ENCODE measurements at places on chromosomes 11 and 22. TPM values are rescaled to one million over a fixed set of nuclear protein-coding genes. Genes with fewer than 3 reads are reported as not detected.

Gene TM7SF2
- 35.9 TPM for total RNA-seq

Gene FAM180B
- 0.41 TPM for total RNA-seq

Gene SLC22A6
- not detected for total RNA-seq

Gene MN1
- 1.1 TPM for total RNA-seq

Gene OR52H1
- 0.79 TPM for total RNA-seq

Gene UBQLNL
- not detected for total RNA-seq

Gene SPON1
- total RNA-seq = 74.0 TPM

Gene LRRC74B
- not detected for total RNA-seq

DNA sequence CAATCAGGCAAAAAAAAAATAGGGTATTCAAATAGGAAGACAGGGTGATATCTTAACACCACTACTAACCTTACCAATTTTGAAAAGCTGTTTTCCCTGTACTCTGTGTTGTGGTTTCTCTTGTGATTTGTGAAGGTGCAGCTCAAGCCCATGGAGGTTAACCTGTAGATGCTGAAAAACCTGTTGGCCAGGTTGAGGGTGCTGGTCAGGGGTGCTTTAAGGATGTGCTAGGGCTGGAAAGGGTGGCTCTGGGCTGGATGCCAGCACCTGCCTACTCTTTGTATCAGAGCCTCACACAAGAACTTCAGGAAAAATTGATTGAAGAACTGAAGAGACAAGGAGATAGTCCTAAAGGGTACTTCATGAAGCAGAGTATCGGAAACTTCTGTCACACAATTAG lies 18.3 kb upstream of the OR5M8 start:
- H3K27me3 ChIP-seq = no peaks in the 10 kb centered on the region
- no peak overlapping the region for H3K27ac ChIP-seq
- no peaks in the 10 kb centered on the region for H3K36me3 ChIP-seq
- H3K4me1 ChIP-seq = no peaks in the 10 kb centered on the region

DNA sequence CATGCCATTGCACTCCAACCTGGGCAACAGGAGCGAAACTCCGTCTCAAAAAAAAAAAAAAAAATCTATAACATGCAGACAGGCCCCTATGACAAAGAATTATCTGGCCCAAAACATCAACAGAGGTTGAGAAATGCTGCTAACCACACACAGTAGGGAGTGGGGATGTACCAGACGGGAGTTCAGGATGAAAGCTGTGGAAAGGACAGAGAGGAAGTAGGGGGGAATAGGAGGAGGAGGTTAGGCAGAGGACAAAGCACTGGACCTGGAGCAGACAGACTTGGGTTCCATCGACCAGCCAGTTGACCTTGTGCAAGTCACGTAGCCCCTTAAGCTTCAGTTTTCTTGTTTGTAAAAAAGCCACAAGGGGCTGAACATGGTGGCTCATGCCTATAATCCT lies 12.5 kb downstream of the LRP4 start:
- H3K4me3 ChIP-seq = no peak overlapping the region
- no peaks in the 10 kb centered on the region for H3K36me3 ChIP-seq
- DNase-seq = no peak
- no peak overlapping the region for H3K27ac ChIP-seq
- H3K27me3 ChIP-seq = no peaks in the 10 kb centered on the region
- no peaks in the 10 kb centered on the region for H3K4me1 ChIP-seq

GRCh38 chr11:123851110-123851509 lies 34.4 kb downstream of the TMEM225 start:
- no peak overlapping the region for H3K27ac ChIP-seq
- H3K4me3 ChIP-seq = no peak overlapping the region
- H3K4me1 ChIP-seq = no peaks in the 10 kb centered on the region
- no peak for DNase-seq
- H3K36me3 ChIP-seq = no peaks in the 10 kb centered on the region
- no peaks in the 10 kb centered on the region for H3K27me3 ChIP-seq

DNA sequence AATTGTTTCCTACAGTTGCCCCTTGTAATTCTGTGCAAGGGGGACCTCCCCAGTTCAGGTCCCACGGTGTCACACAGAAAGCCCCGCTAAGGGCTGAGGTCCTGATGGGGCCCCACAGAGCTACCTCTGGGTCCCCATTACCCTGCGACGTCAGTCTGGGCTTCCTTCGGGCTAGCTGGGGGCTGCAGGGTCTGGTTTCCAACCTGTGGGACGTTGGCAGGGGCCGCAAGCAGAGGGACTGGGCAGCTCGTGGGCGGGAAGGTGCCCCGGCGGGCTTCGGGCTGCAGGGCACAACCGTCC lies 698 bp downstream of the SLC37A4 start:
- H3K4me1 ChIP-seq = peaks cover 7% of the 10 kb centered on the region
- H3K36me3 ChIP-seq = no peaks in the 10 kb centered on the region
- H3K27me3 ChIP-seq = no peaks in the 10 kb centered on the region
- no peak for DNase-seq

DNA sequence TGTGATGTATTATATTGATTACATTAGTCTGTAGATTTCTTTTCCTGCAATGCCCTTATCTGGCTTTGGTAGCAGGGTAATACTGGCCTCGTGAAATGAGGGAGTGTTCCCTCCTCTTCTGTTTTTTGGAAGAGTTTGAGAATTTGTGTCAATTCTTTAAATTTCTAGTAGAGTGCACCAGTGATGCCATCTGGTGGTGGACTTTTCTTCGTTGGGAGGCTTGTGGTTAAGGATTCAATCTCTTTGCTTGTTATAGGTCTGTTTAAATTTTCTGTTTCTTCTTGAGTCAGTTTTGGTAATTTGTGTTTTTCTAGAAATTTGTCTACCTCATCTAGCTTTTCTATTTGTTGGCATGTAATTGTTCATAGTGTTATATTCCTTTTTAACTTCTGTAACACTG lies 18.9 kb downstream of the SHANK3 start:
- H3K4me1 ChIP-seq = no peaks in the 10 kb centered on the region
- H3K4me3 ChIP-seq = no peak overlapping the region
- no peaks in the 10 kb centered on the region for H3K36me3 ChIP-seq
- no peak overlapping the region for H3K27ac ChIP-seq

GRCh38 chr22:37999640-38000272 lies 15.4 kb upstream of the SOX10 start:
- no peaks in the 10 kb centered on the region for H3K4me1 ChIP-seq
- H3K36me3 ChIP-seq = no peaks in the 10 kb centered on the region
- DNase-seq = no peak
- H3K4me3 ChIP-seq = no peak overlapping the region
- no peaks in the 10 kb centered on the region for H3K27me3 ChIP-seq
- peak overlapping the region; percentile 58 for H3K27ac ChIP-seq

DNA sequence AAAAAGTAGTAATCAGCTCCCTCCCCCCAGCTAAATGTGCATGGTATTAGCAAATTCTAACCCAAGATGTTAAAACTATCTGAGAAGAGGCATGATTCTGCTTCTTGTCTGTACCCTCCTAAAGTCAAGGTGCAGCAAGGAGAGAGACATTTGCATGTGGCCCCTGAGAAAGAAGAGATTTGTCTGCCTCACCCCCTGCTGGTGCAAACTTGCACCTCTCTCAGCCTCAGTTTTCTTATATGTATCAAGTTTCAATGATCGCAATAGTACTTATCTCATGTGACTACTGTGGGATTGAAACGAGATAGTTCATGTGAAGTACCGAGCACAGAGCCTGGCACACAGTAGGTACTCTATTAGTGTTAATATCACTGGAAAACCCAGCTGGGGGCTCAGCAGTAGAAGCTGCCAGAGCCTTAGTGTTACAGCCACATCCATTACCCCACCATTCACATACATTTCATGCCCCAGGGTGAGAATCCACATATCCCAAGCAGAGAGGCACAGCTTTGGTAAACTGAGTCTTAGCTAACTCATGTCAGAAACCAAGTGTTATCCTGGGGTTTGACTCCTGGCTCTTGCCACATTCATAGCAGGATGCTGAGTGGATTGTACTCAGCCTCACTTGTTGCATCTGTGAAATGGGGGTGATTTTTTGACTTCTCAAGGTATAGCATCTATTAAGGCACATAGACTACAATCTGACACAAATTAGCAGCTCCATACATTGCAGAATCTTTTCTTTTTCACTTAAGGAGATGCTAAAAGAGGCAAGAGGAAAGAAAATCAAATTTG lies 24.9 kb downstream of the CD44 start:
- no peaks in the 10 kb centered on the region for H3K27me3 ChIP-seq
- H3K4me3 ChIP-seq = no peak overlapping the region
- peak overlapping the region; percentile 51 for H3K27ac ChIP-seq
- H3K4me1 ChIP-seq = peaks cover 33% of the 10 kb centered on the region
- DNase-seq = no peak

DNA sequence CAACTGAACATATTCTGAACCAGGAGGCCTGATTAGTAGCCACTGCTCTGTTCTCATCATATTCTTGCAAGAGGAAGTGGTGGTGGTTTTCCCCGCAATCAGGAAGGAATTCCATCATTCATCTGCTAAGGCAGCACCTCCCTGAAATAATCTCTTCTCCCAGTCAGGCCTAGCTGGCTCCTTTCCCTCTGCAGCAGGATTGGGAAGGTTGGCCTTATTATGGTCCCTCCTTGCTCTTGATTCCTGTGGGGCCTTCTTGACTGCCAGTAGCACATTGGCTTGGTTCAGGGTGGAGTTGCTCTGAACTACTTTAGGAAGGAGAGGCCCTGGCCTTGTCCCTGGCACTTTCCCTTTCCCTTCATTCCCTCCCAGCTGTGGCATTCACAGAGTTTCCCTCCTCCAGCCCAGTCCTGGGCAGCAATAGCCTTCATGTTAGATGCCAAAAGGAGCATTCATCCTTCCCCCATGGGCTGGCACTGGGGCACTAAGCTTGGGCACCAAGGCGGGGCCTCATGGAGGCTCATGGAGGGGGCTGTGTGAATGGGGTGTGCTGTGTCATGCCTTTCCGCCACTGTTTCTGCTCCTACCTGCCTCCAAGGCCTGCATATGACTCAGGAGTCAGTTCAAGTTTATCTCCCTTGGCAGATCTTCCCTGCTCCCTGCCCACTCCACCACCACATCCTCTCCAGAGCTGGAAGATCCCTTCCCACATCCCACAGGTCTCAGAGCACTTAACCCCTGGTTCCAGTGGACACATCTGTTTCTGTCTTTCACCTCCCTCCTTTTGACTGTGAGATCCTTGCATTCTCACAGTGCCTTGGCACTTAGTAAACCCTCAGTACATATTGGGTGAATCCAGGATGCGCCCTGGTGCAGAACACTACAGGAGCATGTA lies 27.6 kb upstream of the CD44 start:
- peaks cover 5% of the 10 kb centered on the region for H3K4me1 ChIP-seq
- no peaks in the 10 kb centered on the region for H3K27me3 ChIP-seq
- no peaks in the 10 kb centered on the region for H3K36me3 ChIP-seq

DNA sequence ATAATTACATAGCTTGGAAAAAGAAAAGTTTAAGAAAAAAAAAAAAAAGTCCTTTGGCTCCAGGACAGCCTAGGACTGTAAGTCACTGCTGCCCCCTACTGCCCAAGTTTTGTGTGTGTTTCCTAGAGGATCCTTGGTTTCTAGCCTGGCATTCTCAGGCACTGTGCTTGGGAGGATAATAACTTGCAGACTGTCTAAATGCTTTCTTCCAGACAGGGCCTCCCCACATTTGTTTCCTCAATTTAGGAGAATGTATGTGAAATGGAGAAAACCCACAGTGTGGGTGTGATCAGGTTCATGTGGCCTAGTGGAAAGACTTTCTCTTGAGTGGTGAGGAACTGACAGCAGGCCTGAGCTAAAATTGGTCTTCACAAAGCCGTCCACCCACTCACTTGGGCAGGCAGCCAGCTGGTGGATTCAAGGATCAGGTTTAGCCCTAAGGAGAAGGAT lies 191.0 kb downstream of the NAV2 start:
- no peaks in the 10 kb centered on the region for H3K27me3 ChIP-seq
- no peak overlapping the region for H3K4me3 ChIP-seq
- no peaks in the 10 kb centered on the region for H3K36me3 ChIP-seq
- no peak overlapping the region for H3K27ac ChIP-seq

DNA sequence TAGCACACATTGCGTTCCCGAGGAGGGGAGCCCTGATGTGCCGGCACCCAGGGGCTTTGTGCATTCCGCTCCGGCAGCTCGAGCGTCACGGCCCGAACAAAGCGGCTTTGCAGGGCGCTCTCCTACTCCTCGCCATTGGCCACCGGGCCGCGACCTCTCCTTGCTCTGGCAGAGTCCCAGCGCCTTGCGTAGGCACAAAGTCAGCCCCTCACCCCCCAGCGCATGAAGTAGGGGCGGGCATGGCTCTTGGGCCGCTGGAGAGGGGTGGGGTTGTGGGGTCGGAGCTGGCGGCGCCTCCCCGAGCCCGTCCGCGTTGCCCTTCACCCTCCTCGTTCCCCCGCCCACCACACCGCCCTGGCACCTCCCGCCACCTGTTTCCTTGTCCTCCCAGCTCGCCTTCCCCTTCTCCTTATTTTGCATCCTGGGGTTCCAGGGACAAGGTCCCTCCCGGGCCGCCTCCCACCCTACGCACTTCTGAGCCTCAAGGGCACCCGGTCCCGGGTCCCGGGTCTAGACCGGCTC lies 753 bp upstream of the PPARA start:
- DNase-seq = peak; percentile 79
- H3K27me3 ChIP-seq = no peaks in the 10 kb centered on the region
- peak overlapping the region; percentile 96 for H3K27ac ChIP-seq
- peak overlapping the region; percentile 72 for H3K4me3 ChIP-seq

DNA sequence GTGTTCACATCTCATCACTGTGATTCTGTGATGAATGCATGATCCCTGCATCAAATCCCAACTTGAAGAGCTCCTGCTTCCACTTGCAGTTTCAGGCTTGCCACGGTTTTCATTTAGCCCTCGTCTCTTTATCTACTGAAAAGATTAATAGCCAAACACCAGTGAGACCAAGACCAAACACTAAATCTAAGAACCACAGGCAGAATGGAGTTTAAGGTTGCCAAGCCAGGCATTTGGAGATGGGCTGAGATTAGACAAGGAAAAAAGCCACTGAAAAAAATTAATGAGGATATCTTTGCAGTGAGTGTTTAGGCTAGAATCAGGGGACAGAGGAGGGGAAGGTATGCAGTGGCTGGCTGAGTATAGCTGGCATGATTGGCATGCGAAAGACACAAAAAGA lies 227.2 kb upstream of the BLID start:
- no peak overlapping the region for H3K4me3 ChIP-seq
- no peaks in the 10 kb centered on the region for H3K4me1 ChIP-seq
- H3K36me3 ChIP-seq = no peaks in the 10 kb centered on the region

GRCh38 chr11:19803506-19803998 lies 90.9 kb downstream of the NAV2 start:
- H3K4me1 ChIP-seq = peaks cover 51% of the 10 kb centered on the region
- H3K27me3 ChIP-seq = no peaks in the 10 kb centered on the region
- DNase-seq = peak; percentile 69
- H3K4me3 ChIP-seq = no peak overlapping the region

DNA sequence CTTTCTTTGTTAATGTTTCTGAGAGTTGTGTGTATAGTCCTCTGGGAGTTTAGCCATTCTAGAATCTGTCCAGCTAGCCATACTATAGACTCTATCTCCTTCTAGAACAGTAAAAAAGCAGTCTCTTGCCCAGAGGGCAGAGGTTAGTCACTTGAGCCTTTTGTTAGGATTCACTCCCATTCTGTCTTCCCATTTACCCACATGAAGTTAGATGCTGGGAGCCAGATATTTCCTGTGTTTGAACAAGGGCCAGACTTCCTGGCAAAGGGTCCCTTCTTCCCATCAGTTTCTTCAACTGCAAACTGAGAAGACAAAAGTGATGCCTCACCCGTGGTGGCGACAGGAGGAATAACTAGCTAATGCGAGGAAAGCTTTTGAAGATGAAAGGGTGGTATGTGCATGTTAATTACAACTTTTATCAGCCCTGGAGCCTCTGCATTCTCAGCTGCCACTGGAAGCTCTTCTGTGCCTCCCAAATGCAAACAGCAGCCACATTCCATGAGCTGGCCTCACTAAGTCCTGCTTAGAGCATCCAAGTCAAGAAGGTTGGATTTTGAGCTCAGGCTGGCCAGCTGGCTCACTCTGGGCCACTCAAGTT lies 12.8 kb downstream of the CD44 start:
- H3K27me3 ChIP-seq = no peaks in the 10 kb centered on the region
- H3K36me3 ChIP-seq = no peaks in the 10 kb centered on the region
- no peak overlapping the region for H3K27ac ChIP-seq
- H3K4me1 ChIP-seq = peaks cover 8% of the 10 kb centered on the region
